ENCODE measurements at places on chromosomes 7 and 10.

- DNase-seq, result no peak
Measured at GRCh38 chr7:133025056-133025455, 56.8 kb downstream of the CHCHD3 start.

GRCh38 chr7:43041724-43042123, 70.7 kb upstream of the HECW1 start:
- no peak for DNase-seq

- no peak for DNase-seq
Measured at GRCh38 chr10:131898061-131898460, 2.7 kb upstream of the PPP2R2D start.

DNA sequence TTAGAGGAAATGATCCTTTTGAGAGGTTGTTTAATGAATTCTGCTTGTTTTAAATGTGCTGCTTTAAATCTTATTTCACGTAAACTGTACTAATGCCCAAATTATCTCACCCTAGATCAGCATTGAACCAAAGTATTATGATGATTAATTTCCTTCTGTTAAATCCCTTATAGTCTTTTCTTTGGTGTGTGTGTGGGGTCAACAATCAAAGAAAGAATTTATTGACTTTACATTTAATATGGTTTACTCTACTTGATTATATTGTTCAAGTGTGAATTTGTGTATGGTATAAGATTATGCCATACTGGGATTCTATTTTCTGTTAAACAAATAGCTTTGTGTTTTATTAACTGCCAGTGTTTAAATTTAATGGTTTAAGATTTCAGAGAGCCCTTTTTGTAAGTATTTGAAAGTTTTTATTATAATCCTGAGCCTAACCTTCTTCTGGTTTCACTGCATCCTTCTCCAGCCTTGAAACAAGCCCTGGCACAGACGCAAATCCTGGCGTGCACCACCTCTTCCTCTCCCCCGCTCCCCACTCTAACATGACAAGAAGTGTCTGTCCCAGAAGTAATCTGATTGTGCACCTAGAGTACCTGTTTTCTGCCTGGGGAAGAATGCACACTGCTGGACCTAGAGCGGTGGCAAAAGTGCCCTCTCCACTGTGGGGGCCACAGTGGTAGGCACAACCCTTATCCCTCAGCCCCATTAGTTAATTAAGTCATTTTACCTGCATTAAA, 70.6 kb downstream of the KAT6B start:
- DNase-seq, result no peak

DNA sequence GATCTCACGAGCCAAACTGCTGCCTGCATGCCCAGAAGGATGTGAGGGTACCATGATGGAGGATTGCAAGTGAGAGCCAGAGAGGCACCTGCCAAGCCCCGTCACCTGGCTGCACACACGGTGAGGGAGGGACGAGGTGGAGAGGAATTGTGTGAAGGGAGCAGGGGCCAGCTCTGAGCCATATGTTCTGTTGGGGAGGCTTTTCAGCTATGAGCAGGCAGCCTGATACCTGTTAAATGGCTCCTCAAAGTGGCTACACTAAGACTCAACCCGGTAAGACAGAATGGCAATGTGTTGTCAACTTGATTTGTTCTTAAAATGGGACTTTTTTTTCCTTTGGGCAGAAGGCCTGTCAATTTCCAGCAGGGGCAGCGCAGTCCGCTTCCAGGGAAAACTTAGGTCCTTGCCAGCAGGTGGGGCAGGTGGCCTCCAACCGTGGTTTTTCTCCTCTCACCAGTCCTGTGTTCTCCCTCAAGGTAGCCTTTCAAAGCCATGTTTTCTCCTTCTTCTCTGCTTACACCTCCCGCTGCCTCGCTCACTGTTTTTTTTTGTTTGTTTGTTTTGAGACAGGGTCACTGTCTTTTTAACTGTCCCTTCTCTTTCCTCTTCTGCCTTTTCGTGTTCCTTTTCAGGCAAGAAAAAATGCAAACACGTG, 57.7 kb upstream of the ZNRF2 start:
- DNase-seq, result no peak

GRCh38 chr10:36362257-36362656, 720.2 kb upstream of the FZD8 start:
- DNase-seq, result no peak

DNA sequence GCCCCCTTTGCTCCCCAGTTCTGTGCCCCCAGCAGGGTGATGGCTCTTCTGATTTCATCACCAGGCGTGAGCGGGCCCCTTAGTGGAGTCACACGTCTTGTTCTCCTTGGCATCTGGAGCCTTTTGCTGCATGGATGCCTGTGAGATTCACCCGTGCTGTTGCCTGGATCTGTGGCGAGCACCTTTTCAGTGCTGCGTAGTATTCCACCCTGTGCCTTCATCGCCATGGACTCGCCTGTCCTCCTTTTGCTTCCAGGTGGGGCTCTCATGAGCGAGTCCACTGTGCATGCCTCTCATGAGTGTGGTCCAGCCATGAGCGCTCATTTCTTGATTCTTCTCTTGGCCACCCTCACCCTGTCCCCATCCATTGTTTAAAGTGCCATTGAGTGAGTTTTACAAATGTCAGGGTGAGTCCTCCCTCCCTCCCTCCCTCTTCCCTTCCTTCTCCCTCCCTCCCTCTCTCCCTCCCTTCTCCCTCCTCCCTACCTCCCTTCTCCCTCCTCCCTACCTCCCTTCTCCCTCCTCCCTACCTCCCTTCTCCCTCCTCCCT, 44.0 kb downstream of the UNCX start:
- DNase-seq, result no peak

DNA sequence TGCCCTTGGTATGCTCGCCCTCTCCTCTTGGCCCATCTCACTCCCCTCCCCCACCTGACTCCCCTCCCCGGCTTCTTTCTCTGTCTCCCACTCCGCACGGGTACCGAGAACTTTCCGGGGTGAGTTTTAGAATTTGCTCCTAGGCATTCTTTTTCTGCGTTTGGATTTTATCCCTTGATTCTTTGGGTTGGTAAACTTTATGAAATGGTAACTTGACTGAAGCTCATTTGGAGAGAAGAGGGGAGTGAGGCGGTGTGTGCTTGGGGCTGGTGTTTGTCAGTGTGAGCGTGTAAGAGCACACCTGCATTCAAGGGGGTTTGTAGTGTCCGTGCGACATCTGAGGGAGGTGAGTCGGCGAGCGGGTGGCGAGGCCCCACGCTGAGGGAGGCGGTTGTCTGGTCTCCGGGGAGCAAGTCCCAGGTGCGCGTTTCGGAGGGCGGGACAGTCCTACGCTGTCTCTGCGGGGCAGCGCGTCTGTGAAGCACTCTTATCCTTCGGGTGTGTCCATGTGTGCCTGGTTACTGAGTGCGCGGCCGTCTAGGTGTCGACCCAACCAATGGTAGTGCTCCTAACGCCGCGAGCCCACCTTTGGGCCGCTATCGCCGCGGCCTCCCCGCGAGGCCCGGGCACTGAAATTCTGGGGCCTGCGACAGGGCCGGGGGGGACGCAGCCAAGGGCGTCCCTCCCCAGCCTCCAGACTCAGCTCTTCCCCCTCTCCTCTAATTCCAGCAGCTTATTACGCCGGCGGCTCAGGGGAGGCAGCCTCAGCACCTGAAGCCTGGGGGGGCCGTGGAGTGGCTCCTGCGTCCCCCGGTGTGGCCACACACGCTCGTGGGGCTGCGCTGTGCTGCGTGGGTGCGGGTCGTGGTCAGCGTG, 2.6 kb upstream of the ZNF503 start:
- DNase-seq, result no peak

- no peak for DNase-seq
Measured at GRCh38 chr7:95126053-95126709, 198.2 kb downstream of the PON1 start.

GRCh38 chr10:35382096-35382495, 45.8 kb downstream of the CCNY start:
- DNase-seq, result no peak

DNA sequence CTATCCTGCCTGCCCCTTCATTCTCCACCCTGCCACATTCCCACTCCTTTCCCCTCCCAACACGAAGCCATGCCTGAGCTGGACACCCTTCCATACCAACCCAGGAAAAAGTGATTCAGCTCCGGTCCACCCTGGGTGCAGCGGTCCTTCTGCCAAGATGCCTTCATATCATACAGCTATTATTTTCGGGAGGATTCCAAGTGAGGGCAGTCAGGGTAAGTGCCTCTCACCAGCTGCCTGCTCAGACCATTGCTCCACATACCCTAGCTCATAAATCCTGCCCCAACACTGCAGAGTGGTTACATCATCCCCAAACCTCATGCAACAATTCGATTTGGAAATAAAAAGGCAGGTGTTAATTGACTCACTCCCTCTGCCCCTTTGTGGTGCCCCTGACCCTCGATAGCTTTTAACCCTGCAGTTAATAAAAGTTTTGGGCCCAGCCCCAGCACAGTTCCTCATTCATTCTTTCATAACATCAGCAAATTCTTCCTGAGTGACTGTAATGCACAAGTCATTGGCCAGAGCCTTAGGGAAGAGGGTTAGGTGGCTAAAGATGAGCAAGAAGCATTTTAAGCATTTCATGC, 42.6 kb downstream of the ZNF503 start:
- no peak for DNase-seq

- DNase-seq, result no peak
Measured at GRCh38 chr7:85655252-85655651, 468.4 kb upstream of the SEMA3D start.

DNA sequence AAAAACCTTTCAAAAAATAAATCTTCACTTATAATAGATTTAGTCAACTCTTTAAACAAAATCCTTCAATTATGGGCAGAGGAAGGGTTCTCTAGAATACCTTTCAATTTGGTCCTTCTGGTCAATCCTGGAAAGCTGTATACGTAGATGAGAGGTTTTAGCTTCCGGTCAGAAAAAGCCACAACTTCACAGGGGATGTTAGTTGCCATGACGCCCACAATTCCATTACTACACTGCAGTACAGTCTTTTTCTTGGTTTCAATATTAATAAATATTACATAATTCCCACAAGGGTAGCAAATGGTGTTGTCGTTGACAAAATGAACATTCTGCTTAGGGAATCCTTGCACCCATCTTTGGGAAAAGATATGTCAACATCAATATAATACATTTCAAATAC, 1.7 kb downstream of the CFAP43 start:
- no peak for DNase-seq

DNA sequence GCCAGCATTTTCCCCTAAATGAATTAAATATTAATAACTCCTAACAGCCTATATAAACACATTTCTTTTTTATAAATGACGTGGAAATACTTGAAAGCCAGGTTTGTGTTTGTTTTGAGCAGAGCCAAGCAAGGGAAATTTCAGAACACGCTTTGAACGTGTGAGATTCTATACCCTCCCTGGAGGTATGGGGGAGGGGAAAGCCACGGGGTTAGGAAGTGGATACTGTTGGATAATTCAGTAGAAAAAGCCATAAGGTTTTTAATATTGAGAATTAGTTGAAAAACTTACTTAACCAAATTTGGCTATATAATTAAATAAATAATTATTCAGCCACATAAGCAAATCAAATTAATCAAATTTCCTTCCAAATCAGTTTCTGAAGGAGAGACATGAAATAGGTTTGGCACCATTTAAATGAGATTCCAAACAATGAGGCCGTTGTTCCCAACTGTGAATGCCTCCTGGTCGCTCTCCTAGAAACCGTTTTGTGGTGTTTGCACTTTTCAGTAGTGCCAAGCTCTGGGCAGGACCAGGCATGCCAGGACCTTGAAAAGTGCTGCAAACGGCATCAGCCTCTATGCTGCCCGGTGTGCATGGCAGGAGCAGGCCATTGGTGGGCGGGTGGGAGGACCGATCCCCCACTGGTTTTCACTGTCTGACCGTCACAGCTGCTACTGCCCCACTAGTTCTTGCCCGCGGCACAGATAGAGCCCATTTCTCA, 88.1 kb downstream of the SEPTIN14 start:
- no peak for DNase-seq

GRCh38 chr10:23432166-23432565, 6.7 kb upstream of the OTUD1 start:
- no peak for DNase-seq

- no peak for DNase-seq
Measured at GRCh38 chr10:128883231-128884032, 583.6 kb upstream of the MGMT start.

- DNase-seq, result peak; percentile 24
Measured at GRCh38 chr10:92689663-92690210, at the start of gene HHEX. Gene HHEX (plus strand): TSS chr10:92689955. CDS start chr10:92689987, 32 bp downstream.

DNA sequence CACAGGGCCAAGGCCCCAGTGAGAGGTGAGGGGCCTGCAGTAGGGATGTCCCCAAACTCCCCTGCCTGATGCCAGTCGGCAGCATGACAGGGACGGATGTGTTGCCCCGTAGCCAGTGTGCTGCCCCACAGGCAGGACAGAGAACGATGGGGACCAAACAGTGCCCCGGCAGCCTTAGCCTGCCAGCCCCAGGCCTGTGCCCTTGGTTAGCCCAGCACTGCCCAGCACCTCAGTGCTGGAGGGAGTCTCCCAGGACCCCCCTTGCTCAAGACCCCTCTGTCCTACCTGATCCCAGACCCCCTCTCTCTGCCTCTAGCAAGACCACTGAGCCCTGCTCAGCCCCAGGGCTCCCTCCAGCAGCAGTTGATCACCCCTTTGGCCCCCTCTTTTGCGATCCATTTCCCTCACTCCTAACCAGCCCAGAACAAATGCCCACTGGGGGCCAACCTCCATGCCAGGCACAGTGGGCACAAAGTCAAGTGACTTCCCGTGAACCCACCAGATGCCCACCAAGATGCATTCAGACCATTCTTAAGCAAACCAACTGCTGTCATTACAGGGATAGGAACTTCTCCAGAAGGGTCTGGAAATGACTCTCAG, 34.0 kb downstream of the OAT start:
- DNase-seq, result no peak

DNA sequence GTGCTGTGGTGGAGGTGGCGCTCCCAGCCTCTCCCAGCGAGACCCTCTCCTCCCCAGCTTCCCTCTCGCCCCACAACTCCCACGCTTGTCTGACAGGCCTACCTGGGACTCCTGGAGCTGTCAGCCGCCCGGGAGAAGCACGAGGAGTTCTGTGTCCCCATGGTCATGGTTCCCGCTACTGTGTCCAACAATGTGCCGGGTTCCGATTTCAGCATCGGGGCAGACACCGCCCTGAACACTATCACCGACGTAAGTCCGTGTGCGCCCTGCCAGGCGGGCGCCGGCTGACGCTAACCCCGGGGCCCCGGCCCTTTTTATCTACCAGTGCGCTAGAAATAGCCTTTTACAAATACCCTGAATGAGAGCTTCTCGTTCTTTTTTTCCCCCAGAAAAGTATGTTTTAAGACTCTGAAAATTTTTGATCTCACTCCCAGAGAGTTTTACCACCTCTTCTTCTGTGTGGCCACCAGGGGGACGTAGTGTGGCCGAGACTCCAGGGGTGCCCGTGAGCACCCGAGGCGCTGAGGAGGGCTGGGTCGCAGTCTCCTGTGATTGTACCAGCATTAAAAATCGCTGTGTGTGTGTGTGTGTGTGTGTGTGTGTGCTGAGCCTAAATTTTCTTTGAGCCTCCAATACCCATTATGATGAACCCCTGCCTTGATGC, 52.6 kb downstream of the PFKP start:
- DNase-seq, result no peak

GRCh38 chr7:115097175-115097671, 175.3 kb downstream of the MDFIC start:
- DNase-seq, result no peak

DNA sequence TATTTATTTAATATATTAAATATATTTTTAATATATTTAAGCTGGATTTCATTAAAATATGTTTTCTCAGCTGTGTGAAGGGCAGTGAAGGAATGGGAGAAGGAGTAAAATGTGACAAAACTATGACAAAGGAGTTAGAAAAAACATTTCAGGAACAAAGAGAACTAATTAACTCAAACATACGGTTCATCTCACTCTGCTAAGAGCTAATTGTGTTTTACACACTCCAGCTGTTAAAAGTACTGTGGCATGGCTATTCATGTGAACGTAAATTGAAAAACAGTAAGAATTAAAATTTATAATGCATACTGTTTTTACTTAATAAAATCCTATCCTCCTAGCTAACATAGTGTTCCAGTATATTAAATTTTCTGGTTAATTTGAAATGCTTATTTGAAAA, 262.5 kb upstream of the GNAI1 start:
- no peak for DNase-seq
